Cerebellar cortex (tissue), 1 donor: ENCODE measurements at places on chromosomes 2 and 18.
A peak's percentile ranks its signal among the peaks of the same experiment; 100 is the strongest.

GRCh38 chr2:136534811-136535210 lies 230.5 kb upstream of the THSD7B start:
- DNase-seq, result no peak

DNA sequence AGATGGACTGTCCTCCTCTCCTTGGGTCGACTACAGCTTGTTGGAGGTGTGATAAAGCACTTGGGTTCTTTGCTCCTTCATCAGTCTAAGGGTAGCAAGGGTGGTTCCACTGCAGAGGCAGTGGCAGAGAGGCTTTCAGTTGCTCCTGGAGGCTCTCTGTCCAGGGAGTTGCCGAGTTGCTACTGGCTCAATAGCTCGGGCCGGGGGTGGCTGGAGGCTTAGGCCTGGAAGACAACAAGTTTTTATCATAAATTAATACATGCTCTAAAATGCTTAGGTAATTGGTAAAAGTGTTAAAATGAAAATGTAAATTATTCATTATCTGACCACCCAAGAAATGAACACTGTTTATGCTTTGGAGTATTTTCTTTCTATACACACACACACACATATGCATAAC lies 162.0 kb upstream of the NRP2 start:
- DNase-seq, result no peak

DNA sequence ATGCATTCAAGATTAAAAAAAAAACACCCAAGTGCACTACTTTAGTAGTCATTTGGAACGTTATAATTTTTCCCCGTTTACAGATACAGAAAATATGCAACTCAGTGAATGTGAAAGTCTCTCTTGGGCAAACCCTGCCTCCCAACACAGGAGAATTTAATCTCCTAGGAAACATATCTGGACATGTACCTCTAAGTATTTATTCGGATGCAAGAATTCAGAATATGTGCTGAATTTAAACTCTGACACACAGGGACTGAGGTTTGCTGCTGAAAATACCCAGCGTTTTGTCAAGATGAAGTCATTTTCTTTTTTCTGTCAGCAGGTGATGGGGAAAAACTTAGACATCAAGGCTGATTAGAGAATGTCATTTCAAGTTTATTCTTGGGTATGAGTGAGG lies 105.4 kb downstream of the ACKR3 start:
- DNase-seq, result no peak

- no peak for DNase-seq
Observed at GRCh38 chr2:85334928-85335327, 7.1 kb upstream of the TGOLN2 start.

- DNase-seq, result no peak
Observed at GRCh38 chr2:195838002-195838401, 181.0 kb downstream of the SLC39A10 start.

GRCh38 chr18:57433934-57434535 lies 1.1 kb upstream of the ONECUT2 start:
- DNase-seq, result no peak

- DNase-seq, result no peak
Observed at GRCh38 chr2:170715932-170716777, 1.0 kb downstream of the SP5 start.

DNA sequence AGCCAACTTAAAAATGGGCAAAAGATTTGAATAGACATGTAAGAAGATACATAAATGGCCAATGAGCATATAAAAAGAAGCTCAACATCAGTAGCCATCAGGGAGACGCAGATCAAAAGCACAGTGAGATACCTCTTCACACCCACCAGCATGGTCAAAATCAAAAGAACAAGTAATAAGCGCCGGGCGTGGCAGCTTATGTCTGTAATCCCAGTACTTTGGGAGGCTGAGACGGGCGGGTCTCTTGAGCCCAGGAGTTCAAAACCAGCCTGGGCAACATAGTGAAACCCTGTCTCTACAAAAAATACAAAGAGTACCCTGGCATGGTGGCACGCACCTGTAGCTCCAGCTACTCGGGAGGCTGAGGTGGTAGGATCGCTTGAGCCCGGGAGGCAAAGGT lies 4.6 kb upstream of the CIB4 start:
- DNase-seq, result no peak

DNA sequence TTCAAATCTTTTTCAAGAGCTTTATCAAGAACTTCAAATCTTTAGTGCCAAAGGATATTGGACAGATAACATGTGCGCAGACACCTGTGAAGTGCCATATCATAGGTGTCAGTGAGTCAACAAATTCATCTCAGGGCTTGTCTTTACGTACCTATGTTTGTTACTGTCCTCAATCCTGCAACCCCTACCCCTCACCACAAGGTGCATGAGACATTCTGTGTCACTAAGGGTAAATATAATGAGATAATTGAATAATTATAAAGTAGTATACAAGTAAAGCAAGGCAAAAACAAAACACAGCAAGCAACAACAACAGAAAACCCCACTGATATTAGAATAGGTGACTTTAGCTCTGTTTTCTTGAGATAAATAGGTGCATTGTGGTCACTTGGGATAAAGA lies 1495.8 kb upstream of the TMEFF2 start:
- no peak for DNase-seq

- DNase-seq, result no peak
Observed at GRCh38 chr18:59263661-59264060, 9.6 kb downstream of the RAX start.

- no peak for DNase-seq
Observed at GRCh38 chr18:332721-333510, 65.1 kb upstream of the THOC1 start.

- DNase-seq, result no peak
Observed at GRCh38 chr18:26741758-26742157, 123.7 kb downstream of the AQP4 start.

GRCh38 chr2:46849721-46850556 lies 65.7 kb downstream of the MCFD2 start:
- DNase-seq, result peak; percentile 33

DNA sequence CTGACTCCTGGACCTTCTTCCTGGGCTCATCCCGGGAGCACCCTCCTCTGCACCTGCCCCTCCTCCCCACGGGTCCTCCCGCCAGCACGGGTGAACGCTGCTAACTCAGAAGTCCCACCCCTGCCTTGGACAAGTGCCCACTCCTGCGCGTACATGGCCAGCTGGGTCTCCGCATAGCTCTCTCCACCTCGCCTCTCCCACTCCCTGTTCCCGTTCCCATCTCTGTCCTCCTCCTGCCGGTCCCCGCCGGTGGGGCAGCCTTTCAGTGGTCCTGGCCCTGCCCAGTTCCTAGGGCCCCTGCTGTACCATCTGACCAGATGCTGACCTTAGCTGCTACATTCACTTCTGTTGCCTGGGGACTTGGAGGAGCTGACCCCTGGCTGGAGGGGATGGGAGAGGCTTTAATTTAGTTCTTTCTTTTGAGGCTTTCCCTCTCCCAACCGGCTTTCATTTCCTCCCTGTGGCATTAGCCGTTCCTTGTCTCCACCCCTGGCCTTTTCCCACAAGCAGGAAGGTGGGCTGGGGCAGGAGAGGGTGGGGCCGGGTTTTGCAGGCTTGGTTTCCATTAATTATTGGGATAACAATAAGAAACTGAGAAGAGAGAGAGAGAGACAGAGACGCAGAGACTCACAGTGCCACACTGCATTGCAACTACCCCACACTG lies 136.1 kb downstream of the SH3BP4 start:
- no peak for DNase-seq
